ENCODE measurements at places on chromosomes 7 and 10. TPM values are rescaled to one million over a fixed set of nuclear protein-coding genes. Genes with fewer than 3 reads are reported as not detected.

DNA sequence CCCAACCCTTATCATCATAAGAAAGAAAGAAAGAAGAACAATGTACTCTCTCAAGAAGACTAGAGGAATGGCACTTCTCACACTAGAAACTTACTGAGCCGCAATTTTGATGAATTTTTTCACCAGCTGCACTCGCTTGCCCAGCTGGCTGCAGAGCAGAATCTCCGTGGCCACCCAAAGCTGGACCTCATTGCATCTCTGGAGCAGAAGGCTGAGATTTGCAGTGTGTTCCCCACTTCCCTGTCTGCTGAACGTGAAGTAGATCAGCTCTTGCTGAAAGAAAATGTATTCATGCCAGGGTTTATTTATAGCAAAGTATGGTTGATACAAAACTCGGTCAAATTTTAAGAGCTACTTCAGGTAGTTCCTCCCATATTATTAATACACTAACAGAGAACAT lies 199.3 kb upstream of the CDCA7L start:
- no peak for DNase-seq

Gene GLI3
- total RNA-seq, result 2.9 TPM

Gene LRRN3
- not detected for total RNA-seq

GRCh38 chr10:99540657-99541531 lies 8.2 kb downstream of the NKX2-3 start:
- no peak for DNase-seq

GRCh38 chr7:116433246-116433645 lies 66.3 kb upstream of the CAV2 start:
- DNase-seq, result no peak

Gene C10orf105
- not detected for total RNA-seq

DNA sequence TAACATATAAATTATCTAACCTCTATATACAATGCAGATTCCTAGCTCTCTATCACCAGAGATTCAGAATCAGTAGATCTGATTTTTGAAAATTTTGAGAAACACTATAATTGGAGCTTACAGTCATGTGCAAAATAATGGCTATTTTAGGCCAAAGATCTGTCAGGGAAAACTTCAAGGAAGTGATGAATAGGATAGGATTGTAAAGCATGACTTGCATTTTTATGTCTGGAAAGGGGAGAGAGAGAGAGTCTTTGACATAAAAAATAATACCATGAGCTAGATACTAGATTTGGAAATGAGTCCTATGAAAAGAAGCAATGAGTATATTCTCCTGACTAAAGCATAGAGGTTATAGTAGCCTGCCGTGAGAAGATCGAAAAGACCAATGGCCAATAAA lies 181.1 kb downstream of the SDHAF3 start:
- peak; percentile 21 for DNase-seq

Gene OR2A12
- total RNA-seq, result not detected

GRCh38 chr7:44288811-44289340 lies 36.5 kb downstream of the CAMK2B start:
- DNase-seq, result no peak

Gene SPDYE18
- total RNA-seq, result not detected

Gene KCNH2
- total RNA-seq, result 0.27 TPM

DNA sequence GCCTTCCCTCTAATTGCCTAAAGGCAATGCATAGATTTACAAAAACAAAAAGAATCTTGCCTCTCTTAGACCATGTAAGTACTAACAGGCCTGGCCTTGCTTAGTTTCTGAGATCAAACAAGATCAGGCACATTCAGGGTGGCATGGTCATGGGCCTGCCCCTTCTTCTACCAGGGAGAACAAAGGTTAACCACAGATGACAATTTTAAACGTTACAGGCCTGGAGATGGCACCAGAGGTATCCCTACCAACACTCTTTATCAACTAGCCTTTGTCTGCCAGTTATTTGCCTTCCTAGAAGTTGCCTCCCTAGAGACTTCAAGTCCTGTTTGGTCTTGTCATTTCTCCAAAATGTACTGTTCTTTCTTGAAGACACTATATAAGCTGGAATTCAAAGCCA lies 252.6 kb downstream of the DOCK4 start:
- DNase-seq, result no peak

Gene POU6F2
- not detected for total RNA-seq

GRCh38 chr10:30877111-30877510 lies 154.6 kb downstream of the ZNF438 start:
- no peak for DNase-seq

GRCh38 chr10:30730306-30730705 lies 100.8 kb upstream of the LYZL2 start:
- DNase-seq, result no peak

Gene ASZ1
- total RNA-seq, result not detected

GRCh38 chr7:22544245-22544644 lies 44.3 kb upstream of the STEAP1B start:
- DNase-seq, result no peak

- DNase-seq, result no peak
Observed at GRCh38 chr7:505171-505570, 14.5 kb downstream of the PDGFA start.

Gene MNX1
- 2.7 TPM for total RNA-seq

DNA sequence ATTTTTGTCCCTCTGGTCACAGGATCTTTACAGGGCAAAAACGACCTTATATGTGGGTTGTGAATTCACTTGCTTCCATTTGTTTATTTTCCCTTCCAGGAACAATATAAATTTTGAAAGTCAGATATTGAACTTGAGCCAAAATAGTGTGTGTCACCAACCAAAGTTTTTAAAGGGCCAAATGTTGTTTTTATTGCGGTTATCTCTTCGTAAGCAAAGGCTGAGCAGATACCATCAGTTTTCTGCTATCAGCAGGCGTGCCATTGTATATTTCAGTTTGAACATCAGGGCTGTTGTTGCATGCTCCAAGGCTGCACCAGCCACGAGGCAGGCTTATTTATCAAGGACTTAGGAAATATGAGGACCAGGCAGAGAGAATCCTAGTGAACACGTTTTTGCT lies 160.3 kb downstream of the PAXIP1 start:
- no peak for DNase-seq

DNA sequence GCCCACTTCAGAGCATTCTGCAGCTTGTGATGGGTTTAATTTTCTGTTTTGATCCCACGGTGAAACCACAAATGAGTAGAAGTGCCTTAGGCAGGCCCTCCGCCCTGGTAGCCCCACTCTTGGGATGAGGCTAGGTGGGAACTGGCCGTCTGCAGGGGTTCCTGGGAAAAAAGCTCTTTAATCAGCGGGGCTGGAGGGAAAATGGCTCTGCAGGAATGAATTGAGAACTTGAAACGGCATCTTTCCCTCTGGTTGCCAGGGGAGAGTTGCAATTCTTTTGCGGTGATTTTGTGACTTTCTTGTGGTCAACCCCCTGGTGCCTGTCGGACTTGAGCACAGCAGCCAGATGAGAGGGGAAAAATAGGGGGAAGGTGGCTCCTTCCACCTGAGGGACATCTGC lies 32.7 kb downstream of the COL26A1 start:
- DNase-seq, result no peak

DNA sequence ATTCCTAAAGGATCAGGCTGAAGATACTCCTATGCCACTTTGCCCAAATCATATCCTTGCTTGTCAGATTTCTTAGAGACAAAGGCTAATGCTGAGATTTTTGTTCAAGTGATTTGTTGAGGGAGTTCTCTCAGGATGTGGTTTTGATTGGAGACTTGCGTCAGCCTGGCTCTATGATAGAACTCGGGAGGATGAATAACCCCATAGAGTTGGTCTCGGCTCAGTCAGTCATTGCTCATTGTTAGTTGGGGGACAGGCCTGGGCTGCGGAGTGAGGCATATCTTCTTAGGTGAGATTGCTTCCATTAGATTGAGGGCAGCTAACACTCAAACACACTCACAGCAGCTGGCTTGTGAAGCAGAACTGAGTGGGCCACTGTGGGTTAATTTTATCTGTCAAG lies 203.4 kb downstream of the KIF20B start:
- DNase-seq, result no peak

DNA sequence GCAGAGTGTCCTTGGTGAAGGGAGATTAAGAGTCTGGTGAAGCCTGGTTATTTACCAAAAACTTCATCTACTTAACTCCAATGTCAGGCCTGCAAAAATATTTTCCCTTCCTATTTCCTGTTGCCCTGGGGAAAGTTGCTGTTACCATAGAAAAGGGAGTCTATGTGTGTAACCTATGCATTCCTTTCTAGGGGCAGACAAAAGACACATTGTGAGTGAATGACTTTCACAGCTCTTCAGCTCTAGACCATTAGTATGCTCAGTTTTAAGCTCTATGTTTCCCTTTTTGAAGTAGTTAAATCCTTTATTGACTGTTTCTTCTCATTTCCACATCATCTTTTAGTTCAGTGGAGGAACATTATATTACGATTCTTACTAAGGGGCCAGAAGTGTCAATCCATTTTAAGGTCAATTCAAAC lies 45.6 kb upstream of the SGCE start:
- DNase-seq, result no peak

DNA sequence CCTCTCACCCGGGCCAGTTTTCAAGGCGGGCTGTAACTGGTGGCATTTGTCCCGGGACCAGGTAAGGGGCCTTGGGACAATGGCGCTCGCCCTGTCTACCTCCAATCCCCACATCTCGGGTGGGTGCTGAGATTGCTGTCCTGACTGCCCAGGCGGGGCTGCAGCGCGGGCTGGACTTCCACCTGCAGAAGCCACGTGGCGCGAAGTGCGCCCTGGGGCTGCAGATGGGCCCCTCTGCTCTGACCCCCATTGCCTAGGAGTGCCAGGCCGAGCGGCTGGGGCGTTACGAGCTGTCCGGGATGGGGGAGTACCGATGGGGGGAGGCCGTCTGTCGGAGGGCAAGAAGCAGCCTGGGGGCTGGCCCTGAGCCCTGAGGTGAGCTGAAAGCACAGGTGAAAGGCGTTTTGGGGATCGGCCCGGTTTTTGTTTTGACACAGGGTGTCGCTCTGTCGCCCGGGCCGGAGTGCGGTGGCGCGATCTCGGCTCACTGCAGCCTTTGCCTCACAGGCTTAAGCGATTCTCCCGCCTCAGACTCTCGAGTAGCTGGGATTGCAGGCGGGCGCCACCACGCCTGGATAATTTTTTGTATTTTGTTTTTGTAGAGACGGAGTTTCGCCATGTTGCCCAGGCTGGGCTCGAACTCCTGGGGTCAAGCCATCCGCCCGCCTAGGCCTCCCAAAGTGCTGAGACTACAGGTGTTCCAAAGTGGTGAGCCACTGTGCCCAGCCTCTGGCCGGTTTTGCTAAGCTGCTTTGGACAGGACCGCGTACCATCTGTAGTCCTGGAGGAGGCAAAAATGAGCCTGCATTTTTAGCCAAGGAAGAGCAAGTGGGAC lies at the start of gene SFXN2:
SFXN2 (plus strand) TSS at position 16 of the 835 bp plus-strand sequence. CDS start 12,001 bp downstream, outside the sequence.
- DNase-seq, result no peak

Gene OR9A2
- total RNA-seq, result not detected

- DNase-seq, result no peak
Observed at GRCh38 chr7:116574025-116574822, 49.4 kb downstream of the CAV1 start.

DNA sequence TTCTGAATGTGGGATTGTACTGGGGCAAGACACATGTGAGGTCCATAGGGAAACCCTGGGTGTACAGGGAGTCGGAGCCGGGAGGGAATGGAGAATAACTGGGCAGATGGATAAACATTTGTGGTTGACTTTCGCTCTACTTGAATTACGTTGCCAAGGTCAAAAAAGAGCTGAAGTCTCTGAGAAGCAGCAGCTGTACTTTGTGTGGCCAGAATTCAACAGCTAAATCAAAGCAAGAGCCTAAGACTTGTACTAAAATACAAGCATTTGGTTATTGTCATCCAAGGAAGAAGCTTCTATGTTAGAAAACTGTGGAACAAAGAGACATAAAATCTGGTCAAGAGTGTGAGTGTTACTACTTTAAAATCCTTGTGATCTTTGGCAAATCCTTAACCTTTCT lies 457.2 kb downstream of the ARL4A start:
- DNase-seq, result no peak

Gene CHRM2
- total RNA-seq, result not detected

Measured in NCI-H460 (cell line).